Activated T-cell treated with anti-CD3 and anti-CD28 coated beads for 4 hours (primary cell): ENCODE measurements at places on chromosomes 6 and 20.

DNA sequence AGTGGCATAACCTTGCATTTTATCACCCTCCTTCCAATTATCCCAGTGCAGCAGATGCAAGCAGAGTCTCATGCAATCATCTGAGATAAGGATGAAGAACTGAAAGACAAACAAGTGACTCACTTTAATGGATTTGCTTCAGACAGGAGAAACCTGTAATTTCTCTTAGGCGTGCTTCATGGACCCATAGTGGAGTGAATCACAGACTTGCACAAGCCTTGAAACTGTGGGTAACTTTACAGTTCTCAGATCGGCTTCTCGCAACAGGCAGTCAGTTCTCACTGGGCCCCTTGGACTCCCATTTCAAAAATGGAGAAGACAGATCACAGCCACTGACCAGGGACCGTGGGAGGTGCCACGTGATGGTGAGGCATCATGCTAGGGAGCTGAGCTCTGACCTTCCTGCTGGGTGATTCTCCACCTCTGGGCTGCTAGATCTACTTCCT is at the start of gene ADGRF4:
TSS of gene ADGRF4 (plus strand) at position 239 of the 446 bp plus-strand sequence. CDS start 8,666 bp downstream, outside the sequence.
- no peak for DNase-seq

DNA sequence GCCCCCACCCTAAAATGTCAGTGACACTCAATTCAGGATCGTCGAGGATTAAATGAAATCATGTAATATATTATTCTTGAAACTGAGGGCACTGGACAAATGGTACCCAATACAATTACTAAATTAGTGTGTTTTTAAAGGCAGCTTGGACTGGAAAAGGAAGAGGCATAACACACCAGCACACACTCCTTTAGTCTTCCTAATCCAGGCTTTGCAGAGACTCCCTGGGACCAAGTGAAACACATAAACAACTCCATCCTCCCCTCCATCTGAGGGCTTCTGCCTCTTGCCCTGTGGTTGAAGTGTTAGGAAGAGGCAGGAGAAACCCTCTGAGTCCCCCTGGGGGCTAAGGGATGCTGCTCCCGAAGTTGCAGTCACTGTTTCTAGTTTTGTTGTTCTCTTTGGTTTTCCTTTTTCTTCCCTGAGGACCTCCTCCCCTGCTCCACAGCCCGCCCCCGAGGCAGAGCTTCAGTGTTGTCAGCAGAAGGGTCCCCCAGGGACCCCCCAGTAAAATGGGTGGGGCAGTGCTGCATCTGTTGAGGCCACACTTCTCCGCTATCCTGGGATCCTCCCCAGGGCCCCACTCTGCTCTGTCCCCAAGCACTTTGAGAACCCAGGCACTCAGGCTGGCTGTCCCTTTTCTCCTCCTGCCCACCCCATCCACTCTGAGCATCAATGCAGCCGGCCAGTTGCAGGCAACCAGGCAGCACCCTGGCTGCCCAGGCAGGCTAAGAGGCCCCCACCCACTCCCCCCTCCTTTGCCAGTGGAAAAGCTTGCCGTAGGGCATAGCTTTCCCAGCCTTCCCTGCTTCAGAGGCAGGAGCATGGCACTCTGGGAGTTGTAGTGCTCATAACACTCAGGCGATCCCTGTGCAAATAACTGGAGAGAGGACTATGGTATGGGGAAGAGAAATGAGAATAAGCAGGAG is 5.9 kb downstream of the TMEM63B start:
- no peak for DNase-seq

GRCh38 chr6:33344701-33345697 is 27.5 kb upstream of the ZBTB22 start:
- peak; percentile 49 for DNase-seq

- DNase-seq, result no peak
Measured at GRCh38 chr6:1623769-1624057, 14.0 kb downstream of the FOXC1 start.

DNA sequence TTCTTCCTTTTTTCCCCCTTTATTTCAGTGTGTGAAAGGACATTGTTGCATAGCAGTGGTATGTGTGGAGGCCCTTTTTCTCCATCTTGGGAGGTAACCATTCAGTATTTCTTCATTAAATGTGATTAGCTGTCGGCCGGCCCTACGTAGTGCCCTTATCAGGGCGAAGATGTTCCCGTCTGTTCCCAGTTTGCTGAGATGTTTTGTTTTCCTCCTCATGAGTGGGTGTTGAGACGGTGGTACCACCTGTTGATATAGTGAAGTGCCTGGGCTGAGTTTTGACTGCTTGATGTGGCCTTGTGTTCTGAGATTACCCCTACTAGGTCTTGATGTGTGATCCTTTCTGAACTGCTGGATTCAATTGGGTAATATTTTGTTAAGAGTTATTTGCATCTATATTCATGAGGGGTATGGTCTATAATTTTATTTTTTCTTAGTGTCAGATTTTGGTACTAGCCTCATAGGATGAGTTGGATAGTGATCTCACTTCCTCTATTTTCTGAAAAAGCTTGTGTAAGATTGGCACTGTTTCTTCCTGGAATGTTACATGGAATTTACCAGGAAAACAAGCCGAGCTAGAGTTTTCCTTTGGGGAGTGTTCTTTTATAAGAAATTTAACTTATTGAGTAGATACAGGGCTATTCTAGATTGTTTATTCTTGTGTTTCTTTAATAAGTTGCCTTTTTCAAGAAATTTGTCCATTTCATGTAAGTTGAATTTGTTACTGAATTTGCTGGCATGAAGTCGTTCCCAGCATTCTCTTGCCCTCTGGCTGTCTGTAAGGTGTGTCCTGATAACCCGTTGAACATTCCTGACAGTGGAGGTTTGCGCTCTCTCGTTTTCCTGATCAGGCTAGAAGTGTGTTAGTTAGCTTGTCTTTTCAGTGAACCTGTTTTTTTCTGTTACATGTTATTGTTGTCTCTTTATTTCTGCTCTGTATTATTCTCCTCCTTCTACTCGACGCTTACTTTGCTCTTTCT is 4.3 kb downstream of the MTG2 start:
- no peak for DNase-seq

GRCh38 chr6:109454496-109455436 is 806 bp downstream of the MICAL1 start:
- peak; percentile 49 for DNase-seq

- DNase-seq, result no peak
Measured at GRCh38 chr6:498795-499231, 107.3 kb downstream of the IRF4 start.

GRCh38 chr6:110188791-110189190 is 8.6 kb downstream of the CDC40 start:
- DNase-seq, result no peak

DNA sequence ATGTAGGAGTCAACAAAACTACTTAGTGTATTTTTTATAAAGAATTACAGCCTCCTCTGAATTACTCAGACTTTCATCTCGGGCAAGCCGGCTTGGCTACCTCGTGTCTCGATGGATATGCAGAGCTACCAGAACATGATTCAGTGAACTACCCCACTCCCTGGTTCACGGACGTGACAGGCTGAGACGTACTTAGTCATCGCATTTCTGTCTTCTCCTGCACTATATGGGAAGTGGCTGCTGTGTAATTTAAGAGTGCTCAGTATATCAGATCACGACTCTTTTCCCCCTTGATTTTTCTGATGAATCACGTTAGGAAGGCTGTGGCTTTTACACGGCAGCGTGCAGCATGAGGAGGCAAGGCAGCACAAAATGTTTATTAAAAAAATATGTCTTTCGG is 302.7 kb upstream of the ZFP64 start:
- peak; percentile 36 for DNase-seq
